ENCODE measurements at places on chromosomes 1 and 21.

GRCh38 chr21:27306791-27307775 lies 340.2 kb upstream of the ADAMTS5 start:
- no peak for DNase-seq

- DNase-seq = no peak
Observed at GRCh38 chr1:19011845-19012231, 55.4 kb upstream of the IFFO2 start.

GRCh38 chr21:14528815-14529214 lies 17.3 kb downstream of the SAMSN1 start:
- DNase-seq = no peak

- DNase-seq = peak; percentile 91
Observed at GRCh38 chr1:231421971-231422797, at the start of gene EGLN1. Gene EGLN1 (minus strand): TSS chr1:231422287. CDS start chr1:231421888, 399 bp downstream.

DNA sequence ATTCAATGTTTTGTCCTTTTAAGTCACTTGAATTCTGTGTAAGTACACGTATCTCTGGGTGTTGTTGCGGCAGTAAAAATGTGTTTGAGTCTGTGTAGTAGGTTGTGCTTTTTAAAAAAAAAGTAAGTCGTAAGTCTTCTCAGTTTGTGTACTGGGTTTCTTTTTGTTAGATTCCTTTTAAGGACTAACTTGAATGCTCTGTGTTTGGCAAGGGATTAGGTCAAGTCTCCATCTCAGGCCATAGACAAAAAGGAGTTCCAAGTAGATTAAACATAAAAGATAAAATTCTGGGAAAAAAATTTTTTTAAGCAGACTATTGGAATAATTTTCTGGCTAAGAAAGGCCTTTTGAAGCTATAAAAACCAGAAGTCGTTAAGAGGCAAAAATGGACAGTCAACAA lies 113.1 kb downstream of the ATP5PO start:
- no peak for DNase-seq

DNA sequence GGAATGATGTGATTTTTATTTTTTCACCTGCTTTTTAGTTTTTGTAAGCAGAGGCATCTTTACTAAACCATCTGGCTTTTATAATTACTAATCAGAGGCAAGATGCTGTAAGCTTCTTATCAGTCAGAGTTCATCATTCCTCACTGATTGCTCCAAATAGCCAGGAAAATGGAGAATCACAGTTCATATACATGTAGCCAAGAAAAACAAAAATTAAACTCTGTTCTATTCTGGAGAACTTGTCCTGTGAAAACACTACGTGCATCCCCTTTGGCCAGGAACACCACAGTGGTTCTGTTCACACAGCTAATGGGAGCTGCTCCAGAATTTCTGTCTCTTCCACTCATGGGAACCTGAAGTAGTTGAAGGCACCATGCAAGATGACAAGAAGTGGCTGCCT lies 725.5 kb upstream of the CHRM3 start:
- no peak for DNase-seq

- DNase-seq = no peak
Observed at GRCh38 chr1:89890085-89890752, 69.4 kb downstream of the LRRC8D start.

DNA sequence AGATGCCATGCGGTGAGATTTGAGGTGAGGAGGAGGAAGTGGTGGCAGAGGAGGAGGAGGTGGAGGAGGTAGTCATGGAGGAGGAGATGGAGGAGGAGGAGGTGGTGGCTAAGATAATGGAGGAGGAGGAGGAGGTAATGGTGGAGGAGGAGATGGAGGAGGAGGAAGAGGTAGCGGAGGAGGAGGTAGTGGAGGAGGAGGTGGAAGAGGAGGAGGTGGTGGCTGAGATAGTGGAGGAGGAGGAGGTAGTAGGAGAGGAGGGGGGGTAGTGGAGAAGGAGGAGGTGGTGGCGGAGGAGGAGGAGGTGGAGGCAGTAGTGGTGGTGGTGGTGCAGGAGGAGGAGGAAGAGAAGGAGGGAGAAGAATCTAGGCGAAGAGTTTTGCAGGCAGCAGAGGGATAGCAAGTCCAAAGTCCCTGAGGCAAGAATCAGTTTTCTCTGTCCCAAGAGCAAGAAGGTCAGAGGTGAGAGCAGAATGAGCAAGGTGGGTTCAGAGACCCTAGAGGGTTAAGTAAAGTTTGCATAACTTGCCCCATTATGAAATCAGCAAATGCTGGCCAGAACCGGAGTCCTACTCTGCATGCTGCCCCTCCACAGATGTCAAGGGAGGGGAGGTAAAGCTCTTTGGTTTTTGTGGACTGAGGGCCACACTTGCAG lies 38.9 kb upstream of the GNPAT start:
- DNase-seq = no peak

DNA sequence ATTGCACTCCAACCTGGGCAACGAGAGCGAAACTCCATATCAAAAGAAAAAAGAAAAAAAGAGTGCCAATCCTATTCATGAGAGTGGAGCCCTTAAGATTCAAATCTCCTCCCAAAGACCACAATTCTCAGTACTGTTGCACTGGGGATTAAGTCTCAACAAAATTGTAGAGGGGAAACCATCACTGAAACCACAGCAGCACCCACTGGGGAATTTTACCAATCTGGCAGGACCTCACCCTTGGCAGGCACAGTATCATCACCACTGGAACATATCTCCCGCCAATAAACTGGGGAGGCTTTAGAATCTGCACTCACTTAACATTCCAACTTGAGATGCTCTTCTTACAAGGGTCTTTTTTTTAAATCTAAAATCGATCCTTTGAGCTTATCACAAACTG lies 41.0 kb downstream of the LRRC40 start:
- no peak for DNase-seq

DNA sequence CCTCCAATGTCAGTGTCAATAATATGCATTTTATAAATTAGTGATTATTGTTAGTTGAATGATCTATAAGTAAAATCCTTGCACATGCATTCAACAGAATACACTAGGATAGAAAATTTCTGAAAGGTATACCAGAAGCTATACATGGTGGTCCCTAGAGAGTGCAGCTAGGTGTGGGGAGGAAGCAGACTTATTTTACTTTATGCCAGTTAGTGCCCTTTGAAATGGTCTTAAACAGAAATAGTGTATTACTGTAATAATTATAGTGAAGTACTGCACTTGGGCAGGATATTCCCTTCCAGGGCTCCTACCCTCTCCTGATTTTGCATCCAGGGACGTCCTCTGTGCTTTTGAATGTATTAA lies 23.2 kb upstream of the WDR26 start:
- no peak for DNase-seq

GRCh38 chr1:187513190-187513589 lies 684.4 kb downstream of the PLA2G4A start:
- peak; percentile 9 for DNase-seq

GRCh38 chr1:8777867-8778266 lies 39.6 kb downstream of the RERE start:
- DNase-seq = no peak

GRCh38 chr1:91792489-91793071 lies 93.4 kb downstream of the TGFBR3 start:
- DNase-seq = no peak

DNA sequence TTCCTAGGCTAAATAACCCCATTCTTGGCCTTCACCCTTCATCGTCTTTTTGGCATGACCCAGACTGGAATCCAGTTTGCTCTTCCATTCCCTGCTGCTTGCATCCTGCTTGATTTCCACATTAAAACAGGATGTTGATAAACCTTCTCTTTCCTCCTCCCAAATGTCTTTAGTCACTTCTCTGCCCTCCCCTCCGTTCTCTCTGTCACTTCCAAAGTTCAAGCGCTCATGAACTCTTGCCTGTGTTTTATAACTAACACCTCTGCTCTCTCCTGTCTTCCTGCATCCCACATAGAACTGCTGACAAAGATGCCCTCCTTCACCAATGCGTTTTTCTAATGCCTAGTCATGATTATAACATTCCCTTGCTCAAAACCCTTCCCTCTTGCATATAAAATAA lies 65.6 kb upstream of the SLC44A3 start:
- no peak for DNase-seq

DNA sequence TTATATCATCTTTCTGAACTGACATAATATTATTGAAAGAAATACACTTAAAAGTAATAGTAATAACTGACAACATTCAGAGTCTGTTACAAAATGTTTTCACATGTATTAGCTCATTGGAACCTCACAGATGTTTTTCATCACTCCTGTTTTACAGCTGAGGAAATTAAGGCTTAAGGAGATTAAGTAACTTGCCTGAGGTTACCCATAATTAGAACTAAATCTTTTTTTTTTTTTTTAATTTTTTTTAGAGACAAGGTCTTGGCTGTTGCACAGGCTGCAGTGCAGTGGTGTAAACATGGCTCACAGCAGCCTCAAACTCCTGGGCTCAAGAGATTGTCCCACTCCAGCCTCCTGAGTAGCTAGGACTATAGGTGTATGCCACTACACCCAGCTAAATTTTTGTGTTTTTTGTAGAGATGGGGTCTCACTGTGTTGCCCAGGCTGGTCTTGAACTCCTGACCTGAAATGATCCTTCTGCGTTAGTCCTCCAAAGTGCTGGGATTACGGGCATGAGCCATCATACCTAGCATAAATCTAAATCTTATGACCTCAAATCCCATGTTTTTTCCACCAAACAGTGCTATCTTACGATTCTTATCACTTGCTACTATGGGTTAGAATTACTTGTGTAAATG lies 64.7 kb upstream of the MACF1 start:
- DNase-seq = no peak

DNA sequence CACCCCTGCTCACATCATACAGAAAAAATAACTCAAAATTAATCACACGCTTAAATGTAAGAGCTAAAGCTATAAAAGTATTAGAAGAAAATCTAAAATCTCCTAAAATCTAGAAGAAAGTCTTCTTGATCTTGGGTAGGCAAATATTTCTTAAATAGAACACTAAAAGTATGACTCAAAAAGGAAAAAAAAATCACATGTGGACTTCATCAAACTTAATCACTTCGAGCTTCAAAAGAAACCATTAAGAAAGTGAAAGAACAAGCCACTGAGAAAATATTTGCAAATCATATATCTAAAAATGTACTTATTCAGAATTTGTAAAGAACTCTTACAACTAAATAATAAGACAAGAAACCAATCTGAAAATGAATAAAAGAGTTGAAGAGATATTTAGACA lies 32.7 kb downstream of the LRRC52 start:
- DNase-seq = no peak

- no peak for DNase-seq
Observed at GRCh38 chr1:30955448-30956015, 47.0 kb upstream of the SDC3 start.

DNA sequence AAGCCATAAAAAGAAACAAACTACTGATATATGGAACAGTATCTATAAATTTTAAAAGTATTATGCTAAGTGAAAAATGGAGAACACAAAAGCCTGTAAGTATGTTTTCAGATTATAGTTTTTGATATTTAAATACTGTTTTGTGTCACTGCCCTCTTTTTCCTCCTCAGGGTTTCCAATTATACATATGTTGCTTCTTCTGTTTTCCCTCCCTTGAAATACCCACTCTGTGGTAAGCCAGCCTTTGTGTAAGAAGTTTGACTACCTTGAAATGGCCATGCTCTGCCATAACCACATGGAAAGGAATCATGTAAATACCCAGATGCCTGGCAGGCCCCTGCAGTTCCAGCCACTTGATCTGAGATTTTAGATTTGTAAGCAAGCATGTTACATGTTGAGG lies 248.3 kb downstream of the AKT3 start:
- no peak for DNase-seq

DNA sequence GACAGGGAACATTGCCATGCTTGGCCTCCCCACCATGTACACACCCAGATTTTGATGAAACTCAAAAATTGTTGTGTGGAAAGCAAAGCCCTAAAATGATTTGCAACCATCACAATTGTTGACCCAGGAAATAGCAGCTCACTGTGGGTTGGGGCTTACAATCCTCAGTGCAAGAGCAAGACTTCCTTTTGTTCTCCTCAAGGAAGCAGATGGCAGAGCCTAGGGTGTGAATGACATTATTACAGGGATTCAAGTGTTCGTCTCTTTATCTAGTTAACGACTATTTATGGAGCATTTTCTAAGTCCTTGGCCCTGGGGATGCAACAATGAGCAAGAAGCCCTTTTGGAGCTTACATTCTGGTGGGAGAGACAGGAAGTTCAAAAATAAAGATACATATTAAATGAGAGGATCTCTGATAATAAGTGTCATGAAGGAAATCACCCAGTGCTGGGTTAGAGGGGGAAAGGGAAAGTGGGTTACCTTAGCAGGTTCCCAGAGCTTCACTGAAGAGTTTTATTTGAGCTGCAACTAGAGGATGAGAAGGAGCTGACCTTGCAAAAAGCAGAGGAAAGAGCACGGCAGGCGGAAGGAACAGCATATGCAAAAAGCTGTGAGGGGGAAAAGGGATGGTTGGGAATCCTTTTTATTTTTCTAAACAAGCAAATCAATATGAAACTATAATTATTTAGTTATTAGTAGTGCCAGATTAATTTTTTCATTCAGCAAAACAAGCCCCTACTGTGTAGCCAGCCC lies 38.5 kb upstream of the ID3 start:
- DNase-seq = peak; percentile 54

DNA sequence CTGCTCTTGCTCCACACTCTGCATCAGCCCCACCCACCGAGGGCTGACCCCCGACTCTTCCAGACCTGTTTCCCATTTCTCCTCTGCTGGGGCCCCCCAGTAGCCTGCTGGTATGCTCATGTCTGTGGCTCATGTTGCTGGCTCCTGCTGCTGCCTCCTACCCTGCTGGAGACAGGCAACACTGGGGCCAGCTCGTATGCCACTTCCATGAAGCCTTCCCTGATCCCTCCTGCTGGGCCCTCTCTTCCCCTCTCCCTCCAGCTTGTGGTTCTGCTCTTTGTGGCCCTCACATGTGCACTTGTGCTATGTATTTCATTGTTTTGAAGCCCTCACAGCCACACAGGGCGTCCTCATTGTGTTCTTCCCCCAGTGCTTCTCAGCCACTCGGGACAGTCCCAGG lies 40.5 kb downstream of the CNN3 start:
- DNase-seq = no peak

GRCh38 chr1:94887603-94888171 lies 39.2 kb downstream of the CNN3 start:
- no peak for DNase-seq

- peak; percentile 74 for DNase-seq
Observed at GRCh38 chr21:37675202-37675801, 241.0 kb downstream of the KCNJ6 start.

DNA sequence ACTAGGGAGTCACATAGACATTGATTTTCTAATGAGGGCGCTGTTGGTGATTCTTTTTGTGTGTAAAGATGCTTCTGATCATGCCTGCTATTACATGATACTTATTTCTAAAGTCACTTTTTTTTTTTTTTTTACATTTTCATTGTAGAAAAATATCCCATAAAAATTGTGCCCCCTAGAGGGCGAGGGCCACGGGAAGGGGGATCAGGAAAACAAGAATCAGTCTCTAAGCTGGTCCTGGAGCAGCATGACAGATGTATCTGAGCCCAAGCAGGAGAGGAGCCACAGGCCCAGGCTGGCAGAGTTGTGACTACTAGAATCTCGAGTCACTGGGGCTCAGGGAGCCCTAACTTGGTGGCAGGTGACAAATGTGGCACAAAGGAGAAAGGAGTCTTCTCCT lies 28.1 kb downstream of the ZSCAN20 start:
- no peak for DNase-seq

GRCh38 chr1:101139821-101140718 lies 96.7 kb upstream of the S1PR1 start:
- no peak for DNase-seq

- DNase-seq = no peak
Observed at GRCh38 chr1:9128166-9128519, 759 bp downstream of the GPR157 start.

Data from RPMI8226 (cell line).